ENCODE measurements at places on chromosomes 6 and 20.
A peak's percentile ranks its signal among the peaks of the same experiment; 100 is the strongest.

- no peak for DNase-seq
These were observed 71.5 kb downstream of the DLGAP4 start for GRCh38 chr20:36377348-36378326.

DNA sequence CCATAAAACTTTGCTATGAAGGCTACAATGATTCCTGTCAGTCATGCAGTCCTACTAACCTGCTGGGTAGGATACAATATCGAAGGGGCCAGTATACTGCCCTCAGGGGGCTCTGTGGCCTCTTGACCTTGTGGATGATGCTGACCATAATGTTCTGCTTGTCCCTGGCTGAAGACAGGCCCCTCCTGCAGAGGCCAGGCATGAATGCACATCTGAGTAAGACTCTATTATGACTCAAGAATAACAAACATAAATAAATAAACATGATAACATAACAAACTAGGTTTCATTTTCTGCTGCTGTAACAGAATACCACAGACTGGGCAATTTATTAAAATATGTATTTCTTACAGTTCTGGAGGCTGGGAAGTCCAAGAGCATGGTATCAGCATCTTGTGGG, 44.0 kb upstream of the POU5F1 start:
- no peak for DNase-seq

- no peak for DNase-seq
These were observed 22.1 kb upstream of the ECI2 start for GRCh38 chr6:4157506-4157905.

DNA sequence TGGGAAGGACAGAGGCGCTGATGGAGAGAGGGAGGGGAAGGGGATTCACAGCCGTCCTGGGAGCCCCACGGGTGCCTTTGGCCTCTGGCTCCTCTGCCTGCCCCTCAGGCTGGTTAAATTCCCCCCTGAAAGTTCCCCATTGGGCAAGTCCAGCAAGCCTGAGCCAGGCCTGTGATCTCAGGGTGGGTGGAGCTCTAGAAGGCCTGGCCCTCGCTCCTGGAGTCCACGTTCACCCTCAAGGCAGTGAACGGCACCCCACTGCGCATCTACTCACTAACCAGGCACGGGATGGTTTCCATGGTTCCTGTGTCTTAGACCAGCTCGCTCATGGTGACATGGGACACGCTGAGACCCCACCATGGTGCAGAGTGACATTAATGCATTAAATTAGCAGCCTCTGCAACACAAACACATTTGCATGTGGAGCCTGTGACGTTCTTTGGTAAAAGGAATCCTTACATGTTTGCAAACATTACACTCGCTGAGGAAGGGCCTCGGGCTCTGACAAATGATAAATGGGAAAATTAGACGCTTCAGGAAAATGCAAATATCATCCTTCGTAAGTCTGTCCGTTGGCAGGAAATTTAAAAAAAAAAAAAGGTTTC, 452.7 kb downstream of the PREX1 start:
- no peak for DNase-seq

GRCh38 chr6:8436966-8437365, 1.6 kb upstream of the SLC35B3 start:
- DNase-seq = peak; percentile 32

DNA sequence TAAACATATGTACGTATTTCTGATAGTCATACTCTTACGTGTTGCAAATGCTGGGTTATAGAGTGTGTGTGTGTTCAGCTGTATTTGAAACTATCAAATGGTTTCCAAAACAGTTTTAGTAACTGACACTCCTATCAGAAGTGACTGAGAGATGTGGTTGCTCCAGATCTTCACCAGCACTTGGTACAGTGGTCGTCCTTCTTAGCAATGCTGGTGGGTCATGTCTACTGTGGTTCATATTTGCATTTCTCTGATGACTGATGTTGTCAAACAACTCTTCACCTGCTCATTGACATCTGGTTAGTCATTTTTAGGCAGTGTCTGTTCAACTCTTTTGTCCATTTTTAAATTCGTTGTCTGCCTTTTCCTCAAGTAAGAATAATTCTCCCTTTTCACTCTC, 259.3 kb downstream of the KIF16B start:
- no peak for DNase-seq

GRCh38 chr6:13282393-13283069, 45.8 kb downstream of the TBC1D7 start:
- no peak for DNase-seq

GRCh38 chr6:148760568-148761526, 14.0 kb downstream of the UST start:
- peak; percentile 69 for DNase-seq

GRCh38 chr6:92684386-92684785, 735.0 kb downstream of the EPHA7 start:
- DNase-seq = no peak

DNA sequence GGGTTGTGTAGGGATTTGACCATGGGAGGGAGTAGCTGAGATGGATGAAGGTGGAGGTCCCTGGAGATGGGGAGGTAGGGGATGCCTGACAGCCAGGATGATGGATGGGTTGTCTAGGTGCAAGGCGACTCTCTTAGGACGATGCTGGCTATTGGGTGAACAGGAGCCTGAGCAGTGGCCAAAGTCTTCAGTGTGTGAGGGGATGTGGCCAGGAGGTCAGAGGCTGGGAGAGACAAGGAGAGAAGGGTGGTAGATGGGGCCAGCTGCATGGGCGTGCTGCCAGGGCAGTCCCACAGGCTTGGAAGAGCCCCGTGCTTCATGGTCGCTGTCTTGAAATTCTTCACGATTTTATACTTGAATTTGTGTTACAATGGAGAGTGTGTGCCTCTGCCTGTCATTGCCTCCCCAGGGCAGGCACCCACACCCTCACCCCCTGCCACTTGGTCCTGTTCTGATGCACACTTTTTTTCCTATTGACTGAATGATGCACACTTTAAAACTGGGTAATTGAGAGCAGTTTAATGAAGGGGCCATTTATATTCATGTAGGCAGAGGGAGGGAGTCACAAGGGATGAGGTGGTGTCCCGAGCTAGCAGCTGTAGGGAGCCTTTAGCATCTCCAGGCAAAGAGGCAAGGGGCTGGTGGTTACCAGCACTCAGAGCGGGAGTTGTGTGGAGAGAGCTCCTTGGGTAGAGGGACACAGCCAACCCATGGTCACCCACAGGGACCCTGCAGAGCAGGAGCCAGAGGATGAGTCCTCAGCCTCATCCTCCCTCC, 120.7 kb downstream of the DHX35 start:
- no peak for DNase-seq

- DNase-seq = no peak
These were observed 32.1 kb downstream of the NHLRC1 start for GRCh38 chr6:18090349-18090786.

DNA sequence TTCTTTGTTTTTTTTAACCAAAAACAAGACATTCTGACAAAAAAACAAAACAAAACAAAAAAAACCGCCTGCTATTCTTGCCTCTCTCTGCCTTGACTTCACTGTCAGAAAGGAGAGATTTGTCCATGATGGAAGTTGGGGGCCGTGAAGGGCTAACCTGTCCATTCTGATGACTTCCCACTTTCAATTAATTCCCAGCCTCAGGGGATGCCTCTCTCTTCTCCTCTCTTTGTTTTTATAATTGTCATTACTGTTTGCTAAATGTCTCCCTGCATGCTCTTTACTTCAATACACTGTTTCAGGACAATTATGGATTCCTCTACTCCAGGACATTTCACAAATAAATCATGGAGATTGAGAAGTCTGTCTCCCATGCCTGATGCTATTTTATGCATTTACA, 130.5 kb upstream of the CNR1 start:
- DNase-seq = no peak

GRCh38 chr6:75094614-75095200, 111.1 kb downstream of the COL12A1 start:
- DNase-seq = no peak

- peak; percentile 85 for DNase-seq
These were observed 1.4 kb downstream of the PHF20 start for GRCh38 chr20:35773154-35773751.

- peak; percentile 96 for DNase-seq
These were observed 8.9 kb downstream of the ATXN1 start for GRCh38 chr6:16752206-16752866.

DNA sequence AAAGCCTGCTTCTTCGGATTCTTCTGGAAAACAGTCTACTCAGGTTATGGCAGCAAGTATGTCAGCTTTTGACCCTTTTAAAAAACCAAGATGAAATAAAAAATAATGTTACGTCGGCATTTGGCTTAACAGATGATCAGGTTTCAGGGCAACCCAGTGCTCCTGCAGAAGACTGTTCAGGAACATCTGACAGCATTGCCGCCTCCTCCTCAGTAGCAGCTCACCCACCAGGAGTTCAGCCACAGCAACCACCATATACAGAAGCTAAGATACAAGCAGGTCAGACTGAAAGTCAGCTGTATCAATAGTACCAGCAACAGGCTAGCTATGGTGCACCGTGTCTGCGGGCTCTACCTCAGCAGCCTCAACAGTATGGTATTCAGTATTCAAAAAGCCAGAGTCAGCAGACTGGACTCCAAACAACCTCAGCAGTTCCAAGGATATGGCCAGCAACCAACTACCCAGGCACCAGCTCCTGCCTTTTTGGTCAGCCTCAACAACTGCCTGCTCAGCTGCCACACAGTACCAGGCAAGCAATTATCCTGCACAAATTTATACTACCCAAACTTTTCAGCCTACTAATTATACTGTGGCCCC, 51.9 kb downstream of the BTBD9 start:
- DNase-seq = no peak

- DNase-seq = peak; percentile 2
These were observed 609 bp downstream of the L3MBTL1 start for GRCh38 chr20:43508106-43508505.

DNA sequence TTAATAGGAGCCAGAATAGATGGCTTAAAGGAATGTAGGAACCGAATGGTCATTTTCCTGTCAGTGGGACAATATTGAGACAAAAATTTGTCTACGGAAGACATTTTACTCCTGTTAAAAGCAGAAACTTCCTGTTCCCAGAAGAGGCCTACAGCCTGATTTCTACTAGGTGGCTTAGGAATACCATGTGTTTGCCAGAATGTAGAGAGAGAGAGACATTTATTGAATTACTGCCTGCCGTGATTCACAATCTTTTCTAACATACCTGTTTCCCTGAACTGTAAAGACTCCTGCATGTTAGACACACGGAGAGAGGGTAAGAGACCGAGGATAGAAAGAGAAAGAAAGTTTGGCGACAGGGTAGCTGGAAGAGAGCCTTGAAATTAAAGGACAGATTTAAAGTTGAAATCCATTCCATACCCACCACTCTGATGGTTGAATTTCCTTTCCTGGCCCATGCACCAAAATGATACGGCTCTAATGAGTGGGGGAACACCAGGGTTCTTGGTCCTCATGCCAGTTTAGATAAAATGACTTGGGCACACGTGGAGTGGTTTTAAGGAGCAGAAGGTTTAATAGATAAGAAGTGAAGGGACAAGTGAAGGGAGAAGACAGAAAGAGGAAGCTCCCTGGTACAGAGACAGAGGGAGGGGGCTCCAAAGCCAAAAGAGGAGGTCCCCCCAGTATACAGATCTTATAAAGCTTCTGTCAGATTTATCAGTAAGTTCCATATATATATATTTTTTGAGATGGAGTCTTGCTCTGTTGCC, 22.5 kb downstream of the NCOA3 start:
- no peak for DNase-seq

GRCh38 chr6:157822245-157823000, 623 bp upstream of the SNX9 start:
- DNase-seq = no peak

GRCh38 chr6:18883851-18884250, 496.7 kb downstream of the RNF144B start:
- no peak for DNase-seq

- DNase-seq = no peak
These were observed 41.7 kb downstream of the SNAP25 start for GRCh38 chr20:10260316-10260715.

DNA sequence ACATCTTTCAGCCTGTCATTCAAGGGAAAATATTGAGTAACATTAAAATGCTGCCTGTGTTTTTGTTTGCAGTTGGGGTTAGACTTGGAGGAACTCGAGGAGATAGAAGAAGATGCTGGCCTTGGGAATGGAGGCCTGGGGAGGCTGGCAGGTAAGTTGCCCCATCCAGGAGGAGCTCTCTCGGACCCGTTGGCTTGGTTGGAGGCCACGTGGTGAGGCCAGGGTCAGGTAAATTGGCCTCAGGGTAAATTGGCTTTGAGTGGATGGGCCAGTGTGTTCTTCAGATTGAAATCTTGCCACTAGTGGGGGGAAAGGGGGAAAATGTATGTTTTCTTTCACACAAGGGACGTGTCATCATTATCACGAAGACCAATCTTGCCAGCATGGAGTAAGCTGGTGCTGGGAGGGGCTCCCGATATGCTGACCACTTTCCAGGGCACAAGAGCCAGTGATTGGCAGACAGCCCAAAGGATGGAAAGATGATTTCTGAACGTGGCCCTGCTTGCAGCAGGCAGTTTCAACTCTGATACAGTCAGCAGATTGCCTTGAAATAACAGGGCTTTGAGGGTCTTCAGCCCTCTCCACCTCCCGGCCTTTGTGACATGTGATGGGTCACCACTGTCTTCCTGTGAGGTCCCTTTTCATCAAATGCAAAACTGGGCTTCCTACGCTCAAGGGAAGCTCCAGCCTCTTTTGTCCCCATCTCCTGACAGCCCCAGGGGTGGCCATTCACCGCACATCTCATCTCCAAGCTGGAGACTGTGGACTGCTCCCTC, 21.4 kb downstream of the PYGB start:
- no peak for DNase-seq

- no peak for DNase-seq
These were observed 170.8 kb downstream of the KCNQ5 start for GRCh38 chr6:72792692-72793091.

DNA sequence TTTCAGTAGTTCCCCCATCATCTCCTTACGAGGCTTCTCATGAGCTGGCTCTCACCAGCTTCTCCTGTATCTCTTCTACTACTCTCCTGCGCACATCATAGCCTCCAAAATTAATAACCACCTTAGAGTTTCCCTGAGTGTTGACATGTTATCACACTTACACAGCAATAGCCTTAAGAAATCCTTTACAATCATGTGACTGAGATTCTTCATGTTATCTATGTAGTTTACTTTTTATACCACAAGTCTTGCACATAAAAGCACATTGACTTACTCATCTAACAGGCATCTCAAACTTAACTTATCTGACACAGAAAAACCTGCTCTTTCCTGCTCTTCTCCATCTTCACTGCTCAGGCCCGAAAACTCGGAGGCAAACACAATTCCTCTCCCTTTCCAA, 103.7 kb upstream of the TAB2 start:
- no peak for DNase-seq

DNA sequence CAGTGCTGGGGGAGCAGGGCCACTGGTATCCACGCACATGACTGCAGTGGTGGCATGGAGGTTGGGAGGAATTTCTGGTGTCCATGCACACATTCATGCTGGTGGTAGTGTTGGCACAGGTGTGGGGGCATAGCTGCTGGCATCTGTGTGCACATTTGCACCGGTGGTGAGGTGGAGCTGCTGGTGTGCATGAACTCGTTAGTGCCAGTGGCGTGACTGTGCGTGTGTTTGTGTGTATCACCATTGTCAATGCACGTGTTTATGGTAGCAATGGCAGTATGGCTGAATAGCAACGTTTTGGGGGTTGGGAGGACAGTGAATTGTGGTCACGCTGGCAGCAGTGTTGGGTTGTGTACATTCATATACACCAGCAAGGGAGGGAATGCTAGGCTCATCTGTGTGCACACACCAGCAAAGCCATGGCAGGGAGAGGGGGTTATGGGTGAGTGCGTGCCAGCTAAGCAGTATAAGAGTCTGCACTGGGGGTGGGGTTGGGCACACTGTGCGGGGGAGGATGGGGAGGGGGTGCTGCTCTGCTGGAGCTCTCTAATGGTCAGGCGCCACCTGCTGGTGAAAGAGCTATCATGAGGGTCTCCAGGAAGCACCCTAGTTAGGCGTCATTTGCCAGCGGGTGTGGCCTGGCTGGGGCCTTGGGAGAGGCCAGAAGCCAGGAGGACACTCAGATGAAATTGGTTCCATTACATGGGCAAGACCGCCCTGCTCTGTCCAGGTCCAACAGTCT, 626.1 kb upstream of the ID4 start:
- peak; percentile 11 for DNase-seq

Measured in suppressor macrophage (primary cell).